ENCODE measurements at places on chromosomes 7 and 10.

- no peak for DNase-seq
Measured at GRCh38 chr7:68205826-68206225, 1209.2 kb downstream of the TYW1 start.

- DNase-seq: no peak
Measured at GRCh38 chr10:2145491-2145890, 408.2 kb upstream of the ADARB2 start.

DNA sequence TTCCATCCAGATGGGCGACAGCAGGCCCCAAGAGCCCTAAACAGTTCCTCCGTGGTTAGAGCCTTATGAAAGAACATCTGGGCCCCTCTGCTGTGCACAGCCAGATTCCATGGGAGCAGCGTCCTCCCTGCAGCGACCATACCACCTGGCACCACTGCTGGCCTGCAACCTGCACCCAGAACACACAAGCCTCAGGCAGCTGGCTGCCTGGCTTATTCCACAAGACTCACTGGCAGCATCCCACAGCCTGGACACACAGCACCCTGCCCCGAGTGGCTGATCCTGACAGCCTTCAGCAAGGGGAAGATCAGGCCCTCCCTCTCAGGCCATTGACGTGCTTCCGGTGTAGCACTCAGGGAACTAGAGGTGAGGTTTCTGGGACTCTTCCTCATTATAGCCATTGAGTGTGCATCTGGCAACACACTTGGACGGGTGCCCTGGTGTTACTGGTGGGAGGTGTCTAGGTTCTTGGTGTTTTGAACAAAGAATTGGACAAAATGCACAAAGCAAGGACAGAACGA is 33.7 kb upstream of the ERCC6 start:
- DNase-seq: no peak

DNA sequence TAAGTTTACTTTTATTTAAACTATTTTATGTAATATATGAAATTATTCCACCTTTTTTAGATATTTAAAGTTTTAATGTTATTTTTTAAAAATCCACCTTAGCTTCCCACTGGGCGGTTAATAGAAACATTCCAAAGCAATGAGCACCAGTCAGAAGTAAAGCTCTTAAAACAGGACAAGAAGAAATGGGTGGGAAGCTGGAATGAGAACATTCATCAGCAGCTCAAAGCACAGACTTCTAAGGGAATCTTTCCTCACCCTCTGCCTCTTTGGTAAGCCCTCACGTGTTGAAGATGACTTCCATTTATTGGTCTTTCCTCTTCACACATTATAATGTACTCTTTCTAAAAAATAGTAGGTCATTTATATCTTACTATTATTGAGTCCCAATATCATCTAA is 3.1 kb downstream of the AGMO start:
- DNase-seq: no peak

GRCh38 chr7:41628901-41629300 is 74.0 kb downstream of the INHBA start:
- no peak for DNase-seq

DNA sequence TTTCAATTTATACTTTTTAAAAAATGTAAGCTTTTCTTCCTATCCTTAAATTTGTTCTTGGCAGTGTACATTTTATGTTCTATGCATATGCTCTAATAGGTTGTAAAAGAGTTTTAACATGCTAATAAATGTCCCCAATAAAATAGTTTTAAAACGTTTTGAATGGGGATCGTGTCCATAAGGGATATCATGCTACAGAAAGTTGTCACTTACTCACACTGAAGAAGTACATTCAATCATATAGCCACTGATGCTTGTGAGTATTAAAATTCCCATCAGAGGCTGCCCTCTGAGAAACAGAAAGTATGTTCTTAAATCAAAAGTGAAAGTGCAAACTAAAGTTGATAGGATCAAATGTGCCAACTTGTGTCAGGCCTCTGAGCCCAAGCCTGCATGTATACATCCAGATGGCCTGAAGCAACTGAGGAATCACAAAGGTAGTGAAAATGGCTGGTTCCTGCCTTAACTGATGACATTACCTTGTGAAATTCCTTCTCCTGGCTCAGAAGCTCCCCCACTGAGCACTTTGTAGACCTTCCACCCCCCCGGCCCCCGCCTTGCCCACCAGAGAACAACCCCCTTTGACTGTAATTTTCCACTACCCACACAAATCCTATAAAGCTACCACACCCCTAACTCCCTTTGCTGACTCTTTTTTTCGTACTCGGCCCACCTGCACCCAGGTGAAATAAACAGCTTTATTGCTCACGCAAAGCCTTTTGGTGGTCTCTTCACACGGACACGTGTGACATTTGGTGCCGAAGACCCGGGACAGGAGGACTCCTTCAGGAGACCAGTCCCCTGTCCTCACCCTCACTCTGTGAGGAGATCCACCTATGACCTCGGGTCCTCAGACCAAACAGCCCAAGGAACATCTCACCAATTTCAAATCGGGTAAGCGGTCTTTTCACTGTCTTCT is 877 bp upstream of the NOD1 start:
- no peak for DNase-seq
